ENCODE measurements at places on chromosomes 11 and 22.

GRCh38 chr22:35580351-35581022, 36.6 kb downstream of the MB start:
- no peak for DNase-seq

DNA sequence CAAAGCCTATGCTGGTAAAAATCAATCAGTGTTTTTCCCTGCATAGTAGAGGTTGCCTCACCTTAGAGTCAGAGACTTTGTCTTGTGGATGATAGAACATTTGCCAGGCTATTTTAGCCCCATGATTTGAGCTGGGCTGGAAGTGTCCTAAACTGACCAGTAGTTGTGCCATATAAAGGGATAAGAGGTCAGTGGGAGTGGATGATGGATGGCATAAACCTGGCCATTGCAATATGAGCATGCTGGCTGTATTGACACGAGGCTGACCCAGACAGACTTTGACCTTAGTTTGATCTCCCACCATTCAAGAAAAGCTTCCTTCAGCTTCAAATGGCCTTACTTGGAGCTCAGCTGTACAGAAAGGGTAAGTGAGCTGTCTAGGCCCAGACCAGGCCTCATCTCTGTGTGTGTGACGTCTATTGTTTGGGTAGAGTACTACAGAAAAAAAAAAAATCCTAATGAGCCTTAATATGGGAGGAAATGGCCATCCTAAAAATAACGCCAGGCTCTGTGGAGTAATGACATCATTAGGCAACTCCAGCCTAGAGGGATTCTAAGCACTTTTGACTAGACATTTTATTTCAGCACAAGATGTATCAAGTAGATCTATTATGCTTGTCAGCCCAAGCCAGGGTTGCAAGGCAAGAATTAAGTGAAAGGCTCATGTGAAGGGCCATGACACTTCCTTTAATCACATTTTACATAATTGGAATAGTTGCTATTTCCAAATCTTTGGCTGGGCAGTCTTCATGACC, 51.3 kb upstream of the CADM1 start:
- no peak for DNase-seq

DNA sequence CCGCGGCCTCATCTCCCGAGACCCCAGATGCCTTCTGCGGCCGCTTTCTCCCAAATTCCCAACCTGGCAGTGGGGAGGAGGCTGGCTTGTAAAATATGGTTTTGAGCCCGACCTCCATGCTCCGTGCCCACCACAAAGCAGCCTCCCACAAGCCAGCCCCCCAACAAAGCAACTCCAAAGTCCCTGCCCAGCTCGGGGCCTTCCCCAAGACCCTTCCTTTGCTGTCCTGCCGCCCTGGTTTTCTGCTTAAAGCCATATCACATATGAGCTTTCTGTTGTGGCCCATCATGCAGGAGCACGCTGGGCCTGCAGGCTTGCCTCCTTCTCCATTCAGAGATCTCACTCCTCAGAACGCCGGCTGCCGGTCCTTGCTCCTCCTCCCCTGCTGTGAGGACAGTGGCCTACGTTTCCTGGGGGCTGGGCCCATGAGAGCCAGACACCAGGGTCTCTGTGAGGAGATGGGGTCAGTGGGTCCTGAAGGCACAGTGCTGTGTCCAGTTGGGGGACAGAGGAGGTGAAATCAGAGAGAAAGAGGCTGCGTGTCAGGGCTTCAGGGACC, 680.0 kb downstream of the BRD1 start:
- DNase-seq = no peak

DNA sequence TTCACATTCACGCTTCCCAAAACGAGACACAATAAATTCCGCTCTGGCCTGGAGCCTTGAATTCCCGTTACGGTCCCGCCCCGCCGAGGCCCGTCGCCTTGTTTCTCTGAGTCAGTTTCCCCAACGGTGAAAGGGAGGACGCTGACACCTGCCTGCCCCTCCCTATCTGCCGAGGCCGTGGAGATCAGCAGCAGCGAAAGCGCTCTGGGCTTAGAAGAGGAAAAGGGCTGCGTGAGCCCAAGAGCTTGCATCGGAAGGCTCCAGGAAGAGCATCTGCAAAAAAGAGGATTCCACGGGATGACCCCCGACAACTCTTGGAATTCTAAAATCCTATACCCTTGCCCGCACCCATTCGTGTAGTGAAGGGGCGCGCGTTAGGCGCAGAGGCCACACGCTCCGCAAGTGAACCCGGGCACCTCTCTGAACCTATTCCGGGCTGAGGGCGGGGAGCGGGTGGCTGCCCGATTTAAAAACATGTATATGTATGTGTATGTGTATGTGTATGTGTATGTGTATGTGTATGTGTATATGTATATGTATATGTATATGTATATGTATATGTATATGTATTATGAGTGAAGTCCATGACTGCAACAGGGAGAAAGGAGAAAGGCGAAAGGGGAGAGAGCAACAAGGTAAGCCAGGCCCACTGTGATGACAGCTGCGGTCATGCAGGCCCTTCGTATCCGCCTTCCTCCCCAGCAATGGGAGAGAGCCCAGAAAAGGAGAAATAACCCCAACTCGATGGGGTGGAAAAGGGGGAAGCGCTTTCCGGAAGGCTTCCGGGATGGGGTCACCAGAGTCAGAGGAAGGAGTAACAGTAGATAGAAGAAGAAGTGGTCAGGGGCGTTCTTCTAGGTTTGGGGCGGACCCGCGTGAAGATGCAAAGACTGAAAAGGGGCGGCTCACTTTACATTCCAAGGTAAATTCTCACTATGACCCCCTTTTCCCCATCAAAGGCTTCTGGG, 948 bp upstream of the MRTFA start:
- DNase-seq = peak; percentile 60

DNA sequence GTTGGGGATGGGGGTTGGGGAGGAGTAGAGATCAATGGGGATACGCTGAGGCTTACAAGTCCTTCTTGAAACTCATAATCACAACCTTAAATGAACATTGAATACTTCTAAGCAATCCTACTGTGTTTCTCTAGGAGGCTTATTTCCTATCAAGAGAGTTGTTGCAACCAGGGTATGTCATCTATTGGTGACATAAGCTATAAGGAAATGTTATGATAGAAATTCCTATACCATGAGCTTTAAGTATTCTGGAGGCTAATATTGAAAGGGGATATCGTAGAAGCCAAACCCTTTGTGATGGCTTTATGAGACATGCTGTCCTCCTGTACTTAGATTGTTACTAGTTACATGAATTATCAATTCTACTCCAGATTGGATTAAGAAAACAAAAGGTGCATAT, 72.9 kb downstream of the DKK3 start:
- DNase-seq = no peak

DNA sequence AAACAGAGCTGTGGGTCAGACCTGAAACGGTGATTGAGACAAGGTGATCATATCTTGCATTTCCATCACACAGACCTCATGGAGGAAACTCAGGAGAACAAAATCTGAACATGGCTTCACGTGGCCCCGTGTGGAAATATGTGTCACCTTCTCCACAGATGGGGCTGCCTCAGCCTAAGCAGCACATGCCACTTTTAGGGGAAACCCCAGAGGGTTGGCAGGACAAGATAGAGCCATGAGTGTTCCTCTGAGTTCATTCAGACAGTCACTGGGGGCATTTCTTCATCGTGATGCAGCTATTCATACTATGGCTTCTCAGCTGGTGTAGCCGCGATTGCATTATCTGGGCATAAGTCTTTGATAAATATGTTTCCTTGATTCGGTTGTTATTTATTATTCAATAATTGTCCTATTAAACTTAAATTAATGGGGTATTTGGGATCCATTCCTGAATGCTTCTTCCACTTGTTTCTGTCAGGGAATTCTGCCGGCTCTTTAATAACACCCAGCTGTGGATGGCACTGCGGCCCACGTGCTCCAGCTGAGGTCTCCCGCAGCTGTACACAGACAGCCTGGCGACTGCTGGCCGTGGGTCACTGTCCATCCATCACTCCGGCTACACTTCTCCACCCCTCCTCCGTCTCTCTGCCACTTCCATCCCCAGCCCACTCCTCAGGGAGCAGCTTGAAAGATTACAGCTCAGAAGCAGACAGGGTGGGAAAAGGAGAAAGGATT, 485.1 kb downstream of the OPCML start:
- DNase-seq = no peak

DNA sequence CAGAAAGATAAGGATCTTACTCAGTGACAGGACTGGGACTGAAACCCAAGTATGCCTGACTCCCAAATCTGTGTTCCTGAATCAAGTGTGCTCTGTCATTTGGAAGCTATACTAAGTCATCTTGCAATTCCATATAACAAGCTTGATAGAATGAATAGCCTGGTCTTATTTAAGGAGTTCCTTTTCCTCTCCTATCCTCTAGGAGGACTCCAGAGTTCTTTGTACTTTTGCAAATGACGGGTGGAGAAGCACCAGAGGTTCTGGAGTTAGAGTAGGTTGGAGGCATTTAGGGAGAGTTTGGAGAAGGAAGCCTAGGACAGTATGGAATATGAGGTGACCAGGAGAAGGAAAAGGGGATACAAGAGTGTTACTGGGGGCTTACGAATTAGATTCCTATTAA, 92.9 kb upstream of the RCN1 start:
- DNase-seq = no peak

DNA sequence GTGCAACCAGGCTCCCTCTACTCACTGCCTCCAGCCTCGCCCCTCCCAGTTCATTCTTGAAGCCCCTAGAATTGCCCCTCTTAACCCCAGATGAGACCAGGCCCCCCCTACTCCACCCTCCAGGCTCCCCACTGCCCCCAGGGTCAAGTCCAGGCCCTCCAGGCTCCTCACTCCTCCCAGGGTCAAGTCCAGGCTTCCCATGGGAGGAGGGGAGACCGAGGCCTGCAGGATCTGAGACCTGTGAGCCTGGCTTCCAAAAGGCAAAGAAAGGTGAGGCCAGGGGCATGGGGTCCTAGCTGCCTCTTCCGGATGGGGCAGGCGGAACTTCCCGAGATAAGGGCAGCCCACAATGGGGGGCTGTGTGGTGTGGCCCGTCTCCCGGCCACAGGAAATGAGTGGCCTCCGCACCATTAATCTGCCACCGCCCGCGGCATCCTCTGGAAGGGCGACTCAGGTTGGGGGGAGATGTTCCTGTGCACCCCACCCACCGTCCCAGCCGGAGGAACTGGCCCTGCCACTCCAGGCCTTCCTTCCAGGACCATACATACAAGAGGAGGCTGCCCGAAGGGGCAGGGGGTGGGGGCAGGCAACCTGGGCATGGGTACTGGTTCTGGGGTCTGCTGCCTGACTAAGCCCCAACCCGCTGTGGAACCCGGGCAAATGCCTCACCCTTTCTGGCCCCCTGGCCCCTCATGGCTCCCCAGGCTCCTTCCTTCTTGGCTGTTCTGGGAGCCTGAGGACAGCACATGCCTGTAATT, 35.1 kb upstream of the WNT11 start:
- no peak for DNase-seq

- DNase-seq = no peak
These were observed 90.1 kb downstream of the TYR start for GRCh38 chr11:89267660-89268302.

DNA sequence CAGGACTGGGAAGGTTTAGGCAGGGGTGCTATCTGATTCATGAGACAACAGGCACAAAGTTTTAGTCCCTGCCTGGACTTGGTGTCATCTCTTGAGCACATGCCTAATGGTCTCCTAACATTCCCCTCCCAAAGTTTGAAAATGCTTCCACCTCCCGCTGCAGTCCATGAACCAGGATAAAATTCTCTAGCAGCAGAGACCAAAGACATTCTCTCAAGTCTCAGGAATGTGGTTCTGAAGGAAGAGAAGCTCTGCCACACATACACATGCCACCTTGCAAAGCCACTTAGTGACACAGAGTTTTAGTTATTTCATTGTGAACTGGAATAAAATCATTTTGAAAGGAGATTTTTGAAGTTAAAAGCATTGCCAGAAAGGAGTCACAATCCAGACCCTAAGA, 15.5 kb downstream of the OR51B6 start:
- no peak for DNase-seq

- DNase-seq = no peak
These were observed 38.3 kb upstream of the MMP7 start for GRCh38 chr11:102568851-102569250.

GRCh38 chr22:40741116-40741515, 61.8 kb downstream of the MCHR1 start:
- DNase-seq = no peak

DNA sequence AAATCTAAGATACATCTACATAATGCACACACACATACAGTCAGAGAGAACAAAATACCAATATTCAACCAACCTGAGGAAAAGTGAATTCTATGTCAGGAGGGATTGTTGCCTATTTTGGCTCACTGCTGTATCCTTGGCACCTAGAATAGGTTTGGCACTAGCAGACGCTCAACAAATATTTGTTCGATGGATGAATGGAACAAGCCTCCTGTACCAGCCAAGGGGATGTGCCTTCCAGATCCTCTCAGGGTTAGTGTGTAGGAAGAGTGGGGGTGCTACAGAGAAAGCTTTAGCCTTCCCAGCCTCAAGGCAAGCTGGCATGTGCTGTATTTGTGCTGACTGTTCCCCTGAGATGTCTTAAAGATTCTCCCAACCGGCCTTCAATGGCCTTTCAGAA, 23.3 kb upstream of the POU2AF1 start:
- DNase-seq = no peak

GRCh38 chr11:63535734-63536133, 874 bp upstream of the PLAAT4 start:
- DNase-seq = no peak

DNA sequence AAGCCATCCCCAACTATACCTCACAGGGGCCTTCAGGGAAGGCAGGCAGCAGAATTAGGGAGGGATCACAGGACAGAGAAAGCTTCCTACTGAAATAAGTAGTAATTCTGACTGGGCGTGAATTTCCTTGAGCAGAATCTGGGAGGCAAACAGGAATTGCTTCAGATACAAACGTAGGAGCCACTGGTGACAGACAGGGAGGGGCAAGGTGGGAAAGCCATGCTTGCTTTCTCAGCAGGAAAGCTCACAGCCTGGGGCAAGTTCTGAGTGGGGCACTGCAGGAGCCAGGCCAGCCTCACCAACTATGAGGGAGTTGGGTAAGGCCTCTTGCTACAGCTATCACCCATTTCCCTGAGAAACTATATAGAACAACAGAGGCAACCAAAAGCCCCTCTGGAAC, 43.6 kb downstream of the ARHGAP32 start:
- DNase-seq = no peak

GRCh38 chr22:42433754-42434682, 1.8 kb upstream of the NFAM1 start:
- no peak for DNase-seq

DNA sequence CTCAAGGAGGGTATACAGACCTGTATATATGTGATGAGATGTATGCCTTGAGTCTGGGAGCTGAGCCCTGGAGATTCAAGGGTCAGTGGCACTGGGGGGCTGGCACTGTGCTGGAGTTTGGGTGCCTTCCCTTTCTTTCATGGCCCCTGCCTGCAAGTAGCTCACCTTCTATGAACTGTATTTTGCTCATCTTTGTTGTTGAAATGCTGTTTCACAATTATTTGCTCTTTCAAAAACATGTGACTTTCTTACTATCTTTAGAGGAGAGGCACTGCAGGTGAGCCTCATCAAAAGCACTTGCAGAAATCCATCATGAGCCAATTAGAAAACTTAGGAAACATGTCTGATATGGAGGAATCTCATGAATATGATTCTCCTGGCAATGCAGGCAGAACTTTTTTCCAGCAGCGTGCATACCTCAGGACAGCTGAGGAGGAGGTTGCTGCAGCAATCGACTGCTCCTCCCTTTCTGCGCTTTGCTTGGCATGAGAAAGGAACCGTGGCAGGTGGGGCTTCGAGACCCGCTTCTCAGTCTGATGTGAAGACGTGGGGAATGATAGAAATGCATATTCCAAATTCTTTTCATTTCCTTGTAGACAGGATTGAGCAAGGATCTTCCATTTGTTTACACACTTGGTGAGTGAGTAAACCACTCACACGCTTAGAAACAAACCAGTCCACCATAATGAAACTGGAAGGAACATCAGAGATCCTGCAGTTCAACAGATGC, 178.4 kb upstream of the E2F8 start:
- DNase-seq = no peak

Measured in stimulated activated CD4-positive, alpha-beta T cell treated with anti-CD3 and anti-CD28 coated beads, Interleukin-4, amount 100 ng/mL, for 1 hour (primary cell).